Esophagus muscularis mucosa (tissue), 4 donors: ENCODE measurements at places on chromosomes 3 and 15. TPM values are rescaled to one million over a fixed set of nuclear protein-coding genes. Genes with fewer than 3 reads are reported as not detected.

TRIM59 gene
- 2.2 TPM for total RNA-seq

UBA7 gene
- total RNA-seq, result 40.0 TPM

CASR gene
- total RNA-seq, result 0.19 TPM

NISCH gene
- 110 TPM for total RNA-seq

LRRN1 gene
- total RNA-seq, result 2.1 TPM
